Cortex of kidney (tissue), 1 donor: ENCODE measurements at places on chromosomes 12 and 14.

- no peak for DNase-seq
Measured at GRCh38 chr12:124713436-124714082, 146.1 kb upstream of the NCOR2 start.

GRCh38 chr12:47885012-47885501 lies 19.7 kb downstream of the VDR start:
- no peak for DNase-seq

GRCh38 chr14:93323600-93324174 lies 9.1 kb downstream of the BTBD7 start:
- DNase-seq: no peak

GRCh38 chr12:71683633-71684032 lies 2.2 kb upstream of the TMEM19 start:
- DNase-seq: no peak

DNA sequence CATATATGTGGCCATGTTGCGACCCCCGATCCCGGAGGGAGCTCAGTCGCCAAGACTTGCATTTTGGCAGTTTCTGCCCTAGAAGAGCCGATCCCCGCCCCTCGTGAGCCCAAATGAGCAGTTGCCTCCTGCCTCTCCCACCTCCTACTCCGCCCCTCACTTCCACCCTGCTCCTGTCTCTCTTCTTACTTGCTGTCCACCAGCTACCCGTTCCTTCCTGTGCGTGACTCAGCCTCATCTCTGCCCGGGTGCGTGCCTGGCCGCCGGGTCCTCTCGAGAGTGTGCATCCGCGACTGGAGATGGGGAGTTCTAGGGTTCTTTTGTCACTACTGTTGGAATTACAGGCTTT lies 585 bp downstream of the GPATCH2L start:
- no peak for DNase-seq

DNA sequence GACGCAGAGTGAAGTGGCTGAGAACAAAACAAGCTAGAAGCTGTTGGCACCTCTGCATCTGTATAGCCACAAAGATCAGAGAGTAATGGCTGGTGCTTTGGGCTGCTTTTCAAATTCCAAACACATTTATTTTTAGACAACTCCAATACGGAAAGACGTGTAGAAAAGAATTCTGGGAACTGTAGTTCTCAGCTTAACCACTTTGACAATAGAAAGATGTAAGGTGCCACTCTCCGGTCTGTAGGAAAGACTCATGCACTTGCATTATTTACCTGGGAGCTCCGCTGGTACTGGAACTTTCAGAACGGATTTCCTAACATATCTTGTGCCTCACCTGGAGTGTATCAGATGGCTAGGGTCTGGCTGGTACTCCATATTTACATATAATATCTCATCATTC lies 1.8 kb upstream of the OR4K2 start:
- DNase-seq: no peak

DNA sequence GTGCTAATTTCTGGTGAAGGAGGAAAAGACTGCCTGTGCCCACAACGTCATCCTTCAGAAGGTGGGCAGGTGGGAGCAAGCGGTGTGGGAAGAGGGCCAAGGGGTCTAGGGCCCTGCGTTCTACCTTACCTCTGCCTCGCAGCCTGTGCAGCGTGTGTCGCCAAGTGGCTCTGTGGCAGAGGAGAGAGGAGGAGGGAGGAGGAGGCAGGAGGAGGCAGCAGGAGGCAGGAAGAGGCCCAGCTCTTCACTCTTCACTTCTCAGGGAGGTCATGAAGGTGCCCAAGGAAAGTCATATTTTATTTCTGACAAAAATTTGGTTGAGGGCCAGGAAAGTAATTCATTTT lies 177.9 kb downstream of the MYRFL start:
- DNase-seq: no peak

- no peak for DNase-seq
Measured at GRCh38 chr14:102492531-102492910, 17.1 kb downstream of the ANKRD9 start.

DNA sequence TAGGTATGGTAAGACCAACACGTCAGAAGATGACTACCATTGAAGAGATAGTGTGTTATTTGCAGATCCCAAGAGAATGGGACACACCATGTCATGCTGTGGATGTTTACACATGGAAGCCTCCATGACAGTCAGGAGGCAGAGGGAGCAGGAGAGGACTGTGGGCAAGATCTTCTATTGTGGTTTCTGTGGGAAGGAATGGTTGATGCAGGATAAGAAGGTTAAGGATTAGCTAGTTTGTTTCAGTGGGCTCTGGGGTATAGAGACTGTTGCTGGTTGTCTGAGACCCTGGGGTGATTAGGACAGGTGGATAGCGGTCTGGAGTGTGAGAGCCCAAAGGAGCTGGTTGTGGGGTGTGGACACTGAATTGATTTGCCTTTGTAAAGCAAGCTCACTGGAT lies 23.3 kb downstream of the TAS2R7 start:
- no peak for DNase-seq

DNA sequence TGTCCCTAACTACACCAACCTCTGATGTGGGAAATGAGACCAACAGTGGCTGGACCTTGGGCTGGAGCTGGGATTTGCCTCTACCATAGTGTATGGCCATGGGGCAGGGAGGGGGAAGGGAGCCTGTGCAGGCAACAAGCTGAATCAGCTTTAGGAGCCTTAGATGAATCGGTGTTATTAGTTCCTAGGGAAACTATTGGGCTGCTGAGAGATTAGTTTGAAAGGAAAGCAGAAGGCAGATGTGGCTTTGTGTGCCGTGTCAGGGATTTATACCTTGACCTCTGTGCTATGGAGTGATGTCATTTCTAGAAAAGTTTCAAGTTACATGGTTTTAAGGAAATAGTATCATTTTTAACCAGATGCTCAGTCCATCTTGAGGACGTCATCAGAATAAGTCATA lies 19.5 kb upstream of the GAS2L3 start:
- no peak for DNase-seq

DNA sequence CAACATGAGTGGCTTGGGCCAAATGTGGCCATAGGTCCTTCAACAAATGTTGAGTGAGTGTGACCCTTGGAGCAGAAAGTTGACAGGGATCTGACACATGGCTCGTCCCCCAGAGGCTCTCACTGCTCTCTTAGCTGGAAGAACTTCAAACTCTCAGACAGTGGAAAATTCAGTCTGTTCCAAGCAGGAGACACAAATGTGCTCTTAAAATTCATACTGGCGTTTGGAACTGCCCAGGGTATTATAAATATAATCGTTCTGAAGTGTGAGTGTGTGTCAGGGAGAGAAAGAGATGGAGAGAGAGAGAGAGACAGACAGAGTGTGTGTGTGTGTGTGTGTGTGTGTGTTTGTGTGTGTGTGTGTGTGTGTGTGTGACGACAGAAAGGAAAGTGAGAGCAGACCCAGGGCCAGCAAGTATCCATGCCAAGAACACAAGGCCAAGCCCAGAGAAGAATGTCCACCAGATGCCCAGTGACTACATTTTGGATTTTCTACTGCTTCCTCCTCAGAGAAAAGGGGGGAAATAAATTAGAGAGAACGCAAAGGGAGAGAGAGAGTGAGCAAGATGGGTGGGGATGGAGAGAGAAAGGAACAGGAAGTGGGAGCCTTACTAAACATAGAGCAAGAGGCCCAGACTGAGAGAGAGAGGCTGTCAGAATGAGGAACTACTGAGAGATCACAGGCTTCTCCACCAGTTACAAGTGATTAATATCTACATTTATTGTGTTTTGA lies 193.6 kb upstream of the NUDT4 start:
- DNase-seq: no peak

GRCh38 chr12:63305901-63306875 lies 155.2 kb upstream of the AVPR1A start:
- DNase-seq: no peak

- no peak for DNase-seq
Measured at GRCh38 chr14:40758076-40758475, 848.6 kb upstream of the LRFN5 start.

- no peak for DNase-seq
Measured at GRCh38 chr14:69045857-69046475, 66.9 kb upstream of the ACTN1 start.

DNA sequence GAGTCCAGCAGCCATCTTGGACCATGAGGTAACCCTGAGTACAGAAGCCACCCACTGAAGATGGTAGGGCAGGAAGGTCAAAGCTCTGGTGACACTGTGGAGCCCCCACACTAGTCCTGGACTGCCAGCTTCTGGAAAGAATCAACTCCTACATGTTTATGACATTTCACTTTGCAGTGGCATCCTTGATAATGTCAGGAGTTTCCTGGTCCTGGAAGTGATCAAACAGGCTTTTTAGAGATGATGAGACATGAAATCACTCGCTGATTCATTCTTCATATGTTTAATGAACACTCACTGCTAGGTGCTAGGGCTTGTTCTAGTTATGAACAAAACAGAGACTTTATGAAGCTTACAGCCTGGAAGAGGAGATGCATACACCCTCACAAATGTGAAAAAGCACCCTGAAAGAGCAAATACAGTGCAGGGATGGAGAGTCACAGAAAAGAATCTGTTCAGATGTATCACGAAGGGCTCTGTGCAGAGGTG lies 15.8 kb upstream of the HNF1A start:
- DNase-seq: no peak

DNA sequence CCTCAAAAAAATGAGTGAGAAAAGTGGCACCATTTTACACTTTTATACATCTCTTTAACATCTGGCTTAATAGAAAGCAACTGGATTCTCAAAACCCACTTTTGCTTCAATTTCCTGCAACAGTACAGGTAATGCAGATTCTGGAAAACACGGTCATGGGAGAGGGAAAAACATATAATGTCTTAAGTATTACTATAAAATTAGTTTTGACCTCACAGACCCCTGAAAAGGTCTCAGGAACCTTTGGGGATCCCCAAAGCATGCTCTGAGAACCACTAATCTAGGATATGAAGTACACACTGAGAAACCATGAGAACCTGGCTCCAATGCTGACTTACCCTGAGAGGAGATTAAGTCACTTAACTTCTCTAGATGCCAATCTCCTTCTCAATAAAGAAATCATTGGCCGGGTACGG lies 64.7 kb downstream of the PPP2R5E start:
- no peak for DNase-seq

GRCh38 chr14:75711796-75712211 lies 50.8 kb downstream of the TTLL5 start:
- no peak for DNase-seq

DNA sequence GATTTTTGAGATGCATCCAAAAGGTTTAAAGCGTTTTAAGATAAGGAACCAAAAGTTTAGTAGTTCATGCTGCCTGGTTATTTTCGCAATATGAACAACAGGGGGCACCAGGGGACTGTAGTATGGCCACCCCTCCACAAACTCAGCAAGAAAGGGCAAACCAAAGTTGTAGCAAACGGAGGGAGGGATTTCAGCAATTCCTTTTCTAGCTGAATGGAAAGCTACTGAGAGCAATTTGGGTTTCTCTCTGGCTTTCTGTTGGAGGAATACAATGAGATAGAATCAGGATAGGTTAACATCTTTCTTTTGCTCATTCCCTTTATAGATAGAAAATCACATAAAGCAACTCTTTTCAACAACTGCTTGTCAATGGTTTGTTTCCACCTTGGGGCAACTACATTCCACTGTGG lies 62.5 kb downstream of the DRAM1 start:
- DNase-seq: no peak

DNA sequence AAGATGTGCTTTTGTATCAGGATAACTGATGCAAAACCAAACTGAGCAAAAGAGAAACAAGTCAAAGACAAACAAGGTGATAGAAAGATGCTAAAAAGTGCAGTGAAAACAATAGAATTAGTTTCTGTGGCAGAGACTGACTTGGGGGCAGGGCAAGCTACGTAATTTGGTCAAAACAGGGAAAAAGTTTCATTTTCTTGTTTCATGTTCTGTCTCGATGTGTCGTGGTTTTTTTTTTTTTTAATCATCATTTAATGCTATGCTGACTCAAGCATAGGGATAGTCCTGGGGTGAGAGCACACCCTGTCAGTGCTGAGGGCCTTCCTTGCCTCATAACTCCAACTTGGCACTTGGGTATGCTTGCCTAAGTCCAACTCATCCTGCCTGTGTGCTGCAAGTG lies 144.1 kb upstream of the PTPRQ start:
- DNase-seq: no peak

- DNase-seq: no peak
Measured at GRCh38 chr14:22475381-22475780, 113.6 kb downstream of the DAD1 start.

DNA sequence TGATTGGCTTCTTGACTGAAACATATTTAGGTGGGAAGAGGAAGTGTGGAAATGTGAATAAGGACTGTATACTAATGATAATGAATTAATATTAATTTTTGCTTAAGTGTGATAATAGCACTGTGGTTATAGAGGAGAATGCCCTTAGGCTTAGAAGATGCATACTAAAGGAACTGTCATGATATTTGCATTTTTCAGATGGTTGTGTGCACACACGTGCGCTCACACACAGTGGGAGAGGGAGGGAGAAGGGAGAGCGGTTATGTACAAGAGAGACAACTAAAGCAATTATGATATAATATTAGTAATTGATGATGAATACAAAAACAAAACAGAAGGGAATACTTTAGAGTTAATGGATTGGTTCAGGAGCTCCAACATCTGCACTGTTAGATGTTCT lies 54.2 kb downstream of the RCOR1 start:
- no peak for DNase-seq

- DNase-seq: no peak
Measured at GRCh38 chr14:96307434-96307833, 51.4 kb downstream of the BDKRB1 start.

- DNase-seq: no peak
Measured at GRCh38 chr12:15201056-15201455, 20.2 kb downstream of the RERG start.

- no peak for DNase-seq
Measured at GRCh38 chr14:69327507-69327906, 67.5 kb downstream of the GALNT16 start.

- no peak for DNase-seq
Measured at GRCh38 chr14:49058511-49058910, 527.7 kb downstream of the RPS29 start.

- DNase-seq: no peak
Measured at GRCh38 chr12:57521525-57522010, 1.1 kb upstream of the MBD6 start.

- no peak for DNase-seq
Measured at GRCh38 chr12:103632554-103633216, 45.6 kb downstream of the STAB2 start.
